ENCODE measurements at places on chromosomes 16 and 17.
A peak's percentile ranks its signal among the peaks of the same experiment; 100 is the strongest.

DNA sequence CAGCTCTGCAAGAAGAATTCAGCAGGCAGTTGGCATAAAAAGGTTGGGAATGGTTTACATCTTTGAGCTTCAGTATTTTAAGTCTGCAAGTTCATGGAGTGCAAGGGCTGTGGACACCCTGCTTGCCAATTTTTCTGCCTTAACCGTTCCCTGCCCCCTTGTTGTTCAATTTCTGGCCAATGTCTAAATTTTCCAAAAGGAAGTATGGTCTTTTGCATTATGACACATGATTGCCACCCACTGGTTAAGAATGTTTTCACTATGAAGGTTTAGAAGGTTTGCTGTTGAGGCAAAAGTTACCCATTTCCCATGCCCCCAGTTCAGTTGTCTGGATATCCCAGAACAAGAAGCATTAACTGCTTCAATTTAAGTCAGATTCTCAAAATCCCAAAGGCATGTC, 441.9 kb downstream of the CDH13 start:
- peak; percentile 46 for DNase-seq

DNA sequence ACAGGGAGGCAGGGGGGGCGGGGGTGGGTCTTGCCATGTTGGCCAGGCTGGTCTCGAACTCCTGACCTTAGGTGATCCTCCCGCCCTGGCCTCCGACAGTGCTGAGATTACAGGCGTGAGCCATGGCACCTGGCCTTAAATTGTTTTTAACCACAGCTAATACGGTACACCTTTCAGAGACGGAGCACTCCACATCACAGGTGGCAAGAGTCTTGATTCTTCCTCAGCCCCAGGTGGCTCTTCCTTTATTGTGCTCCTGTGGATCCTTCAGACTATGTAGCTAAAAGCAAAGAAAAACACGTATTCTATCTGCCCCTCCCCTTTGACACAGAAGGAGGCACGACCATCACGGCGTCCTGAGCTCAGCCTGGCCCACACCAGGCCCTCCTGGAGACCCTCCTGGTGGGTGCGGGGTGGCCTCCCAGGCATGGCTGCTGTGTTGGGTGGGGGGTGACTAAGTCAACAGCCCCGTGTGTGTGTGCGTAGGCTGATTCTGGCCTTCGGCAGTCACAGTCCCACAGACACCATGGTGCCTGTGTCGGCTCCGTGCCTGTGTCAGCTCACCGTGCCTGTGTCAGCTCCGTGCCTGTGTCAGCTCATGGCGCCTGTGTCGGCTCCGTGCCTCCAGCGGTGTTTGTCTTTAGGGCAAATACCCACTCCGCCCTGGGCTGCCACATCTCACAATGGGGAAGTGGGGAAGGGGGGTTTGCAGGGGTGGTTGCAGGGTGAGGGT, 10.8 kb upstream of the SECTM1 start:
- DNase-seq = no peak

DNA sequence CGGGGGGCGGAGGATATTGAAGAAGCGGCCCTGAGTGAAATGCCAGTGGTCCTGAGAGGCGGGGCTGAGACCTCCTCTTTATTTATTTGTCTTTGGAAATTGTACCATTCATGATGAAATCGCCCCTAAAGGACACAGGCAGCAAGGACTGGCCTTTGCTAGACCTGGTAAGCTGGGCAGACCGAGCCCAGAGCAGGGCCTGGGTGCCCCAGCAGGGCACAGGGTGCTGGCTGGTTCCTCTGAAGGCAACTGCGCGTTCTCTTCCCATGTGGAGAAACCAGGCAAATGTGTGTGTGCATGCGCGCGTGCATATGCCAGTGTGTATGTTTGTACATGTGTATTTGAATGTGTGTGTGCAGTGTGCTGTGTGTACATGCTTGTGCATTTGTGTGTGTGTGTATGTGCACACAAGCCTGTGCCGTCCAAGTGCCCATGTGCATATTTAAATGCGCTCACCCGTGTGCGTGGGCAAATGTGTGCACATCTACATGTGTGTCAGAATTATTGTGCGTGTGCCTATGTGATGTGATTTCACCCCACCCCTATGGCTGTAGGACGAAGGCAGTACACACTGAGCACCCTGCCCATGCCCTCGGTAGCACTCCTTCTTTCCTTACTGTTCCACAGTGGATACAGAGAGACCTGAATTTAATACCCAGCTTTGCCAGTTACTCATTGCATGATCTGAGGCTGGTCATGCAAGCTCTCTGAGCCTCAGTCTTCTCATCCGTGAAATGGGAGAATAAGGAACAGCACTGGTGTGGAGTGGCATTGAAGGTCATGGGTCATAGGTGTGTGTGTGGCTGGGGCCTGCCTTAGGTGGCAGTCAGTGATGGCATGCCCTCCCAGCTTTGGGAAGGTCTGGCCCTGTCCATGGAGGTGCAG, 105.2 kb downstream of the CMIP start:
- no peak for DNase-seq

DNA sequence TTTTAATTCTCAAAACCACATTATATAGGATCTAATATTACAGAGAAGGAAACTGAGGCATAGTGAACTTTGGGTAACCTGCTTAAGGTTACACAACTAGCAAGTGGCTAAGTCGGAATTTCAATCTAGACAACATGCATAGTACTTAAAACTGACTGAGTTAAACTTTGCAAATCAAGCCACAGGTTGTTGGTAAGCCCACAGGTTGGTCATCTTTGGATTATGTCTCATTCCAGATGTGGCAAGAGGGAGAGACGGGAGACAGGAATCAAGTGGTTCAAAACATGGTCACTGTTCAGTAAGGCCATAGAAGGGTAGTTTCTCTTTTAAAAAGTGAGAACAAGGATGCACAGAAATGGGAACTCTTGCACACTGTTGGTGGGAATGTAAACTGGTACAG, 57.1 kb downstream of the MYO1D start:
- no peak for DNase-seq

DNA sequence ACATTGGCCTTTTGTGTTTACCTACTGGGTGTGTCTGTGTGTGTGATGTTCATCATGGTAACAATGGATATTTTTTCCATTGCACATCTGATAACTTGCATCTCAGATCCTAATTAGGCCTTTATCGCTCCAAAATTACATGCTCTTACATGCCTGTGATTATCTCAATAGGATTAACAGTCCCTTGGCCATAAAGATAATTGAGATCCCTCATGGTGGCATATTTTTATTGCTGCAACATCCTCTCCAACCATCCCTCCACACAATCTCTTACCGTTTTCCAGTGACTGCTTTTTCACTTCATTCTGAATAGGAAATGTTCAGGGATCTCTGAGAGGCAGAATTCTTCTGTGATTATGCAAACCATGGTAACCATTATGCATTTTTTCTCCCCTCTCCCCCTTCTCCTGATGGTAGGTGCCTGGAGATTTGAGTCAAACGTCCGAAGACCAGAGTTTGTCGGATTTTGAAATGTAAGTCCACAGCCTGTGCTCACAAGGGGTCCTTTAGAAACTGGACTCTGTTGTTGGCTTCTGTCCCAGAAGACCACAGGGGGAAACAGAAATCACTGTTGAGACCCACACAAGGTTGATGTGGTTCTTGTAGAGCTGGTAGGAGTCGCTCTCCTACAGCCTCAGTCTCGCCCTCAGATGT, 405.5 kb downstream of the CPPED1 start:
- peak; percentile 51 for DNase-seq

GRCh38 chr17:61656721-61657217, 65.8 kb upstream of the NACA2 start:
- peak; percentile 17 for DNase-seq

- DNase-seq = no peak
Observed at GRCh38 chr16:54022362-54022761, 264.2 kb downstream of the IRX3 start.

DNA sequence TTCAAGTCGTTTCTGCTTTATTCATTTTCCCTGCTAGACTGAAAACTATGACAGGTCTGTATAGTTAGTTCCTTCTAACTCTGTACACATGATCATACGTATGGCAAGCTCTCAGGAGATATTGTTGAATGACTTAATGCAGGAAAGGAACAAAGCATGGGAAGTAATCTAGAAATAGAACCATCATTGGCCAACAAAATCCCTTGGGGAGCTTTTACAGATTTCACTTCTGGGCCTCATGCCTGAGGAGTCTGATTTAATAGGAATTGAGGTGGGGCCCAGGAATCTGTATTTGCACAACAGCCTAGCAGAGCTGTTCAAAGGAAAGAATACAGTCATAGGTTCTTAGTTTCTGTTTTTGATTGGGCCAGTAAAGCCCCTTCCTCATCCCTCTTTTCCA, 229.2 kb downstream of the MAP2K6 start:
- no peak for DNase-seq

- DNase-seq = peak; percentile 40
Observed at GRCh38 chr16:27400751-27401620, 988 bp upstream of the IL21R start.

GRCh38 chr17:68803164-68803929, 151.8 kb downstream of the ABCA8 start:
- DNase-seq = no peak

GRCh38 chr17:58172369-58173071, 5.7 kb downstream of the OR4D2 start:
- DNase-seq = peak; percentile 4

DNA sequence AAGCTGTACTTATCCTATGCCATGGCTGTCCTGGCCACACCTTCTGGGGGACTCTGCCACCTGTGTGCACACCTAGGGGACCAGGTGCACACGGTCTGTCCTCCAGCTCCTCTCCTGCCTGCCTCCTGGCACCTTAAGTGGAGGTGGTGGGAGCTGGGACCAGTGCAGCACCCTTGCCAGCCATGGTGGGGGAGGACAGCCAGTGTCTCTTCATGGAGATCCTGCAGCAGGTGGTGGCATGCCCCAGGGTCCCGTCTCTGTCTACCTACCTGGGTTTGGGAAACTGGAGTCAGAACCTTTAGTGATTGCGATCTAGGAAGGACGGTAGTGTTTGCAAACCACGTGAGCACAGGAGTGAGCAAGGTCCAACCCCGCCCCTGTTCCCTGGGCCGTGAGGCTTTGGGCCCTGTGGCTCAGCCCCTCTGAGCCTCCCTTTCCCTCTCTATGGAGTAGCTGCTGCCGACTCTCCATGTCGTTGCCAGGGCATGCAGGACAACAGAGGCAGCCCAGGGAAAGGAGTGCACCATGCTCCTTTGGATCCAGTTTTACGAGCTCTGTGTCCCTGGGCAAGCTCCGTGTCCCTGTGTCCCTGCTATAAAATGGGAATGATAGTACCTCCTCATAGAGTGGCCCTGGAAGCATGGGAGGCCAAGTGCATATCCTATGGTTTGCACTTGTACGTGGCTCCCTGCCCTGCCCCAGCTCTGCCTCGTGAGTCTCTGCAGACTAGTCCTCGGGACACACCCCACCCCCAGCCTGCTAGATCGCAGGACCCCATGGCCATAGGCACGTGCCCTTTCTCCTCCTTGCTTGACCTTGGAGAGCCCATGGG, 7.1 kb downstream of the ADGRG1 start:
- DNase-seq = no peak

DNA sequence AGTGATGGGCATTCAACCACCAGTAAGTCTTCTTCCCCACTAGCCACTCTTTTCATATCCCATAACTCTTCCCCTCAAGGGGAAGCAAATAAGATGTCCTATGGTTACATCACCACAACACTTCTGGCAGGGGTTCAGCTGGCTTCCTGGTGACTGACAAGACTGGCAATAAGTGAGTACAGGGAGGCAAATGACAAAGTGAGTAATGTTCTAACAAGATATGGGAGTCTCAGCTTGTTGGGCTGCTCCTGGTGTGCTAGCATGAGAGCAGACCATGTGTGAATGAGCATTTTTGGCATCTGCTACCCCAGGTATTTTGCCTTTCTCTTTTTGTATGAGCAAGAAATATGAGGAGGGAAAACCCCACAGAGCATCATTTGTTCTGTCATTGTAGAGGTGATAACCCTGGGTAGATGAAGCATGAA, 9.9 kb downstream of the TMIGD1 start:
- DNase-seq = no peak

DNA sequence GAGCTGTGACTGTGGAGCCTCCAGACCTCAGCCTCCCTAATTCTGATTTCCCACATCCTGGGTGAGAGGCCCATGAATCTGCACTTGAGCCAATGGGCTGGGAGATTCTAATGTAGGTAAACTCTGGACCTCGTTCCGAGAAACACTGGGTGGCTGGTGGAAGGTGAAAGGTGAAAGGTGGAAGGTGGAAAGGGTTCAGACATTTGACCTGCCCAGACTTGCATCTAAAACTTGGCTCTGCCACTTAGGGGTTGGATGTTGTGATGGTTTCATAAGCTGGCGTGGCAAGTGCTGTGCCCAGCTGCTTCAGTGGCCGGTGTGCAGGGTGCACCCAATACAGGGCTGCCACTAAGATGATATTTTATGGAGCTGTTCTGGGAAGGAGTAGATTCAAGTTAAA, 24.8 kb downstream of the SYT17 start:
- DNase-seq = no peak

- DNase-seq = no peak
Observed at GRCh38 chr17:7552621-7553051, 3.8 kb downstream of the TNFSF12 start.

GRCh38 chr16:7150230-7150629, 182.4 kb upstream of the RBFOX1 start:
- no peak for DNase-seq

DNA sequence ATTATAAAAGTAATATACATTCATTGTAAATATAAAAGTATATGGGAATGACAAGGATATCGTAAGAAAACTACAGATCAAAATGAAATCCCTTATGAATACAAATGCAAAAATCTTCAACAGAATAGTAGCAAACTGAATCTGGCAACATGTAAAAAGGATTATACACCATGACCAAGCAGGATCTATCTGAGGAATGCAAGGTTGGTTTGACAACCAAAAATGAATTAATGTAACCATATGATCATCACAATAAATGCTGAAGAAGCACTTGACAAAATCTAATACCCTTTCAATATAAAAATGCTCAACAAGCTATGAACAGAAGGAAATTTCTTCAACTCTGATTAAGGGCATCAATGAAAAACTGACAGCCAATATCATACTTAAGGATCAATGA, 48.8 kb downstream of the NDEL1 start:
- no peak for DNase-seq

GRCh38 chr16:19595043-19595767, 39.7 kb downstream of the VPS35L start:
- DNase-seq = peak; percentile 83

- DNase-seq = no peak
Observed at GRCh38 chr16:50594308-50595260, 46.4 kb downstream of the NKD1 start.

Measured in IMR-90 (cell line).